Osteoblast (primary cell): ENCODE measurements at places on chromosomes 13 and 19. TPM values are rescaled to one million over a fixed set of nuclear protein-coding genes. Genes with fewer than 3 reads are reported as not detected.

GRCh38 chr19:35038623-35039512 lies 2.7 kb upstream of the HPN start:
- peak; percentile 79 for DNase-seq

- DNase-seq: no peak
These were observed 87.6 kb upstream of the ZNF91 start for GRCh38 chr19:23482829-23483228.

DNA sequence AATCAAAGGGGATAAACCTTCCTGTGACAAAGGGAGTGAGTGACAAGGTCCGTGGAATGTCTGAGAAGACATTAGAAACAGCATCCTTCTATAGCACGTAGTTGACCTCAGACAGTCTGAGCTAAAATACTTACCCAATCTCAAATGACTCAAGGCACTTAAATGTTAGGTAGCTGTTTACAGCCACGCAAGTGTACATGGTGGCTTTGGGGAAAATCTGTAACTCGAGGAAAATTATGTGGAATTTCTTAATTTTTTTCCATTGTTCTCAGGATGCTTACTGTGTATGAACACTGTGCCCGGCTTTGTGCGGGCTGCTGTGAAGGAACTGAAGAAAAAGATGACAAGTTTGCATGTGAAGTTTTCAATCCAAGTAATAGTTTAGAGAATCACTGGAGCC lies 5.2 kb downstream of the LGALS13 start:
- DNase-seq: no peak

The KLK6 gene
- not detected in 2 replicates for total RNA-seq

The ZNF573 gene
- total RNA-seq: 6.8 and 6.9 TPM in 2 replicates

The RCBTB2 gene
- 10.5 and 11.8 TPM in 2 replicates for total RNA-seq

DNA sequence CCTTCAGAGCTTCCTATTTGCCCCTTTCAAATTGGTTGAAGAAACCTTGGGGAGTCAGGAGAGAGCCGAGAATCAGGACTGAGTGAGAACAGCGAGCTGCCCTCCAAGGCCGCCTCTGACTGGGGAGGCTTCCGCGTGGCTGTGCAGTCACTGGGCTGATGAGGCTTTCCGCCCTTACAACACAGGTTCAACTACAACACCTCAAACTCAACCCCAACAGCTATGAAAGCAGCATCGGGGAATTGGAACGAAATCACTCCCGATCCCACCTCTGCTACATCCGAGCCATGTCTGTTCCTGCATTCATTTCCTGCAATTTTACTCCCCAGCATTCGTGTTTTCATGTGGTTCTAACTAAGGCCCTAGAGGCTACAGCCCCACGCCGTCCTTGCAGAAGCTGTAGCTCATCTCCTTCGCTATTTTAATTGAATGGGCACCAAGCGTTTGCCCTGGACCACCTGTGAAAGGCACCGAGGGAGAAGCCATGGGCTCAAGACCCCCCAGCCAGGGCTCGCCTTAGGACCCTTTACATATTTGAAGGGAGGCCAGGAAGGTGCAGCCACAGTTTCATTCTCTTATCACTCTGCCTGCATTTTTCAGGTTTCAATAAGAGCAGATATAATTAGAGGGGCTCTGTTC lies 12.3 kb upstream of the RASA3 start:
- DNase-seq: peak; percentile 65

DNA sequence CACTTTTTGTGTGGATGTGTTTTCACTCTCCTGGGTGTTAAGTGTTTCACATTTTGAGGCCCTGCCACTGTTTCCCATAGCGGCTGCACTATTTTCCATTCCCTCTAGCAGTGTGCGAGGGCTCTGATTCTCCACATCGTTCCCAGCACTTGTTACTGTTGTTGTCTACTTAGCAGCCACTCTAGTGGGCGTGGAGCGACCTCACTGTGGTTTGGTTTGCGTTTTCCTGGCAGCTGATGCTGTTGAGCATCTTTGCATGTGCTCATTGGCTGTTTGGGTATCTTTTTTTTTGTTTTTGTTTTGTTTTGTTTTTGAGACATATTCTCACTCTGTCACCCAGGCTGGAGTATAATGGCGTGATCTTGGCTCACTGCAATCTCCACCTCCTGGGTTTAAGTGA lies 14.4 kb downstream of the NAXD start:
- DNase-seq: no peak

- no peak for DNase-seq
These were observed 5.6 kb downstream of the SAFB start for GRCh38 chr19:5628461-5628860.

The MBD3L3 gene
- total RNA-seq: not detected in 2 replicates

The FGF9 gene
- total RNA-seq: not detected in 2 replicates

DNA sequence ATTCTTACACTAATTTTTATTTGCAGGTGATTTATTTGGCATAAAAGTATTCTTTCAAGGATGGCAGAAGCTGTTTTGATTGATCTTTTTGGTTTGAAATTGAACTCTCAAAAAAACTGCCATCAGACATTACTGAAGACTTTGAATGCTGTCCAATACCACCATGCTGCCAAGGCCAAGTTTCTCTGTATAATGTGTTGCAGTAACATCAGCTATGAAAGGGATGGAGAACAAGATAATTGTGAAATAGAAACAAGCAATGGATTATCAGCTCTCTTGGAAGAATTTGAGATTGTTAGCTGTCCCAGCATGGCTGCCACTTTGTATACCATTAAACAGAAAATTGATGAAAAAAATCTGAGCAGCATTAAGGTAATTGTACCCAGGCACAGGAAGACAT lies 1.2 kb downstream of the LACC1 start:
- no peak for DNase-seq

GRCh38 chr19:9586764-9587163 lies 2.5 kb upstream of the ZNF121 start:
- peak; percentile 74 for DNase-seq

The CYP4F8 gene
- total RNA-seq: not detected in 2 replicates

GRCh38 chr13:49412749-49413148 lies 31.1 kb downstream of the CAB39L start:
- DNase-seq: no peak

- peak; percentile 99 for DNase-seq
These were observed 153.9 kb downstream of the TEX29 start for GRCh38 chr13:111474136-111475002.
